ENCODE measurements at places on chromosomes 4 and X.

- no peak for DNase-seq
Measured at GRCh38 chrX:32893751-32894150, 317.6 kb downstream of the DMD start.

GRCh38 chrX:68454476-68455150 lies 21.3 kb upstream of the OPHN1 start:
- no peak for DNase-seq

DNA sequence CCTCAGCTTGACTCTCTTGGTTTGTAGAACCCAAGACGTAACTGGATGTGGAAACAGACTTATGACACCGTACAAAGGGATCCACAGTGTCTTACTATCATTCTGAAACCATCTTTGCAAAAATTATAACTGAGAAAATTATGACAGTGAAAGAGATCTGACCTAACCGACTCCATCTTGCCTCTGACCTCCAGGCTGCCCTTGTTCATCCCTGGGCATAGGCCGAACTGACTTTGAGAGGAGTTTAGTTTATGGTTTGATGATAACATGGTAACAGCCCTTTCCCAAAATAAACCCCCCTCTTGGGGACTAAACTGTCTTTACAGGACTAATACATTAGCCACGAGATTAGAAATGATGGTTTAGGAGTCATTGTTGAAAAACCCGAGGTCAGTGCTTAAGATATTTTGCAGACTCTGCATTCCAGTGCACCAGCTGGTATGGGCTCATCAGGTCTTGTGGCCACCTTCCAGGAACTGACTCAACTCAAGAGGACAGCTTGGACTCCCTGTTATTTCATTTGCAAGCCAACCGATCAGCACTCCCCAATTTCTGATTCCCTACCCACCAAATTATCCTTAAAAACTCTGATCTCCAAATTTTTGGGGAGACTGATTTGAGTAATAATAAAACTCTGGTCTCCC lies 49.6 kb downstream of the CASP3 start:
- DNase-seq = no peak

DNA sequence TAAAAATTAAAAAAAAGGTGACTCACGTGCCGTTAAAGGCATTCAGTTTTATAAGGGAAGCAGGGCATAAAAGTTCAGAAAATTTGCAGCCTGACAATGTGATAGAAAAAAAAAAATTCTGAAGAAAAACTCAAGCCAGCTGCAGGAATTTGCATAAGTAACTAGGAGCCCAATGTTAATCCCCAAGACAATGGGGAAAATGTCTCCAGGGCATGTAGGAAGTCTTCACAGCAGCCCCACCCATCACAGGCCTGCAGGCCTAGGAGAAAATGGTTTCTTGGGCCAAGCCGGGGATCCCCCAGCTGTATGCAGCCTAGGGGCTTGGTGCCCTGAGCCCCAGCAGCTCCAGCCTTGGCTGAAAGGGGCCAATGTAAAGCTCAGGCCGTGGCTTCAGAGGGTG lies 31.2 kb downstream of the CHM start:
- DNase-seq = no peak

DNA sequence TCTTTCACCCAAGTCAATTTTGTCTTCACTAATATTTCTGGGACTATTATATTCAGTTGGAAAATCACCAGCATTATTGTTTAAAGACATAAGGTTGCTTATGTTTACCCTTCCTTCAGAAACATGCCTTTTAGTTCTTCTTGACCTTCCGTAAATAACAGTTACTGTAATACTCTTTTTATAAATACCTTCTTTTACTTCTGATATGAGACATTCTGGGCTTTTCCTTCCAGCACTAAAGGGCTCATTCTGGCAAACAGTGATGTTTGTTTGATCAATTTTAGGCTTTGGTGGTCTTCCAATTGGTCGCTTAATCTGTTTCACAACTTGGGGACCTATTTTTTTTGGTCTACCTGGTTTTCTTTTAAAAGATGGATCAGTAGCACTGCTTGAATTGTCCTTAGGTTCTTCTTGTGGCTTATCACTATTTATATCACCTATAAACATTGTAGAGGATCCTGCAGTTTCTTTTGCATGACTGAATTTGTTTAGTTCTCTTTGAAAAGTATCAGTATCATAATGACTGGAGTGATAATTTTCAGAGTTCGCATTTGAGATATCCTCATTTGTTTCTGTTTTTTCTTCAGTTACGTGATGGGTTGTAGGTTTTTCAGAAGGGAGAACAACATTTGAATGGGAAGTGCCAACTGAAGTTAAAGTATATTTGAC lies 64.8 kb downstream of the NCAPG start:
- DNase-seq = no peak

DNA sequence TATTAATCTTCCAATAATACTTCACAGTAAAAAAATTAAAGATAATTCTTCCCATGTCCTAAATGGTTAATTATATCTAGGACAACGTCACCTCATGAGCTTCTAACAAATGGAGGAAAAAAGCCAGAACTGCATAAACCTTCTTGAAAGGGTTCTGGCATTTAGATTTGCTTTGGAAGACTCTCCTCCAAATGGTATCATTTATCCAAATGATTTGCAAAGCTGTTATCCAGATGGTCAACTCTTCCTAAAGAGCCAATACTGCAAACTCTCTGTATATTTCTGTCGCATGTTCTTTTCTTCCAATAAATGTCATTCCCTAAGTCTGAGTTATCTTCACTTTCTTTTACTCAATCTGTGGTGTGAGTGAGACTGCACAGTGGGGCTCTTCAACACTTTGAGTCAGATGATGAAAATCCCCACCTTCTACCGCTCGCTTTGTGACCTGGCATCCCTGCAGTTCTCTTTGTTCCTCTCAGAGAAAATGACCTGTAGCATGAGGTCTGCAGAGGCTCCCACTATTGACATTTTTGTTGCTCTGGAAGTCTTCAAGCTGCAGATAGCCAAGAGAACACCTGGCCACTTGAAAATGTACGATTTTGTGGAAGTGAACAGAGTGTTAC lies 52.9 kb downstream of the TMEM150C start:
- DNase-seq = peak; percentile 41

DNA sequence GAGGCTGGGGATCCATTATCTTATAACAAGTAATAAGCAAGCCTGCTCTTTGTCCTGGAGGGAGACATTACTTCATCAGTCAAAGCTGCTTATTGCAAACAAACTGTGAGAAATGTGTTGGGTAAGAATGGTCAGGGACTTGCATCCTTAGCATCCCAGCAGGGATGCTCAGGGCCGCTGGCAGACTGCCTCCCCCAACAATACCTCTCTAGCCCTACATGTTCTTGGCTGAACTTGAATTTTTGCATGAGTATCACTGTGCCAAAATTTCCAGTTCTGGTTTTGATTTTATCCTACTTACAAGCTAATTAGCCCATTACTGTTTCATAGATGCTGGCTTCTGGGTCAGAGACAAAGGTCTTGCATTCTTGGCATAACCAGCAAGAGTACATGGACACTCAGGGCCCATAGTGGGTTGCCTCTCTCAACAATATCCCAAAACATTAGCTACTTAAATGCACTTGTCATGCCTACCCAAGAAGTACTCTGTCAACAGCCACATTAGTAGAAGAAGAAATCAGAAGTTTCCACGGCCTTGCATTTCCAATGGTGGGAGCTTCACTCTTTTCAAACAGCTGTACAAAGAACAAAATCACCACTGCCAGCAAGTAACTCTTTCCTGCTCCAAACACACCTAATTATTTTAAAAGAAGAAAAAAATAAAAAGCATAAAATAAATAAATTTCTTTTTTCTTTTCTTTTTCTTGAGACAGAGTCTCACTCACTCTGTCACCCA lies 41.9 kb upstream of the NEUROG2 start:
- DNase-seq = no peak

DNA sequence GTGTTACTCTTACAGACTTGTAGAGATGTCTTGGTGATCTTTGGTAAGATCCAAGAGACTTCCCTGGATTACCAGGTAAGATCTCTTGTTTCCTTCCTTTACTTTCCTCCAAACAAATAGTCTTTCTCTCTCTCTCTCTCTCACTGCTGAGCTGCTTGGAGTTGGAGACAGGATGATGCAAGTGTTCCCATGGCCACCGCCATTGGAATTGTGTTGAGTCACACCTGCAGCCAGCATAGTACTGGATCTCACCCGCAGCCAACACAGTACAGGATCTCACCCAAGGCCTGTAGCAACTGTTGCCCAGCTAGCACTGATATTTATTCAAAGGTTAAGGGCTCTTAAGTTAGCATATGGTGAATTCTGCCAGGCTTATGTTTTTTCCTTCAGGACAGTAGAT lies 1080.9 kb downstream of the FAT4 start:
- DNase-seq = no peak

DNA sequence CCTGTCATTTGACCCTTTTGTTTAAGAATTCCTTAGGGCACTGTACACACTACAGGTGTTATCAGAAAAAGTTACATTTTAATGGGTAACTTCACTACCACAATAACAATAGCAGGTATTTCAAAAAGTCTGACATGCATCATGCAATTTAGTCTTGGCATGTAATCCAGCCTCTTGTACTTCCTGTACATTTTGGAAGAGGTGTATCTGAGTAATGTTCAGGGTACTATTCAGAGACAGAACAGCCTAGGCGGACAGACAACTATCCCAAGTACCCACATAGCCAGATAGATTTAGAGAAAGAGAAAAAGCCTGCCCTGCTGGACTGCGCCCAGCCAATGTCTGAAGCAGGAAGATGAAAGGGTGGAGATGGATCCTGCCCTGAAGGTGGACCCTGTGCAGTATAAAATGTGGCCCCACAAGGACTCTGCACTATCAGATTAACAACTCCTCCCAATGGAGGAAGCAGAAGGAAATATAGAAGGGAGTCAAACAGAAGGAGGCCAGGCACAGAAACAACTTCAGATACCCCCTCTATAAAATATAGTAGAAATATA lies 8.5 kb downstream of the UGT2B7 start:
- DNase-seq = no peak

DNA sequence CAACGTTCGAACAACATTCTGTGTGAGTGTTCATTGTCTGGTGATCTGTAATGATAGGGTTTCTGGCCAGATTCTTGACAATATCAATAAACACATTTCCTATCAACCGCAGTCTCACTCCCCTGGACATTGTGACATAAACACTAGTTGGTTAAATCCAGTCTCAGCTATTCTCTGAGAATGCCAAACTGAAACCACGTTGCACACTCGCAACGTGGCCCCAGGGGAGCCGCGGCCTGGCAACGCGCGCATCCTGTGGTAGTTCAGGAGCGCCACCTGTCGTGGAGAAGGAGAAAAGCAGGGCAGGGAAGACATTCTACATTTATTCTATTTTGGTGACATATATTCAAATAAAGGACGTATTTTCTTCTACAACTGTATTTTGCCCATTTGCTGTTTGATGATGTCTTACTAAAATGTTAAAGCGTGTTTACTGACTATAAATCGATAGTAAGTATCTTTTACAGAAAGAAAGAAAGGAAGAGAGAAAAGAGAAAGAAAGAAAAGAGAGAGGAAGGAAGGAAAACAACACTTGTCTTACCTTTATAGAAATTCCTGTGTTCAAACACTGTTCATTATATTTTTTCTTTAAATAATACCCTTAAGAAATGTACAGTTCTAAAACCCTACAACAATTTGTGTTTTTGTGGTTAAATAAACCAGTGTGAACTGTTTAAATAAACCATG lies 738.3 kb upstream of the FRG1 start:
- peak; percentile 69 for DNase-seq

DNA sequence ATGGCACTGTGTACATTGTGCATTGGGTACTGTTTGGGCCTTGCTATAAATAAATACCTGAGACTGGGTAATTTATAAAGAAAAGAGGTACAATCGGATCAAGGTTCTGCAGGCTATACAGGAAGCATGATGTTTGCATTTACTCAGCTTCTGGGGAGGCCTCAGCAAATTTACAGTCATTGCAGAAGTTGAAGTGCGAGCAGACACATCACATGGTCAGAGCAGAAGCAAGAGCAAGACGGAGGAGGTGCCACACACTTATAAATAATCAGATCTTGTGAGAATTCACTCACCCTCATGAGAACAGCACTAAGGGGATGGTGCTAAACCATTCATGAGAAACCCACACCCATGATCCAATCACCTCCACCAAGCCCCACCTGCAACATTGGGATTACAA lies 505.0 kb downstream of the ARAP2 start:
- no peak for DNase-seq

DNA sequence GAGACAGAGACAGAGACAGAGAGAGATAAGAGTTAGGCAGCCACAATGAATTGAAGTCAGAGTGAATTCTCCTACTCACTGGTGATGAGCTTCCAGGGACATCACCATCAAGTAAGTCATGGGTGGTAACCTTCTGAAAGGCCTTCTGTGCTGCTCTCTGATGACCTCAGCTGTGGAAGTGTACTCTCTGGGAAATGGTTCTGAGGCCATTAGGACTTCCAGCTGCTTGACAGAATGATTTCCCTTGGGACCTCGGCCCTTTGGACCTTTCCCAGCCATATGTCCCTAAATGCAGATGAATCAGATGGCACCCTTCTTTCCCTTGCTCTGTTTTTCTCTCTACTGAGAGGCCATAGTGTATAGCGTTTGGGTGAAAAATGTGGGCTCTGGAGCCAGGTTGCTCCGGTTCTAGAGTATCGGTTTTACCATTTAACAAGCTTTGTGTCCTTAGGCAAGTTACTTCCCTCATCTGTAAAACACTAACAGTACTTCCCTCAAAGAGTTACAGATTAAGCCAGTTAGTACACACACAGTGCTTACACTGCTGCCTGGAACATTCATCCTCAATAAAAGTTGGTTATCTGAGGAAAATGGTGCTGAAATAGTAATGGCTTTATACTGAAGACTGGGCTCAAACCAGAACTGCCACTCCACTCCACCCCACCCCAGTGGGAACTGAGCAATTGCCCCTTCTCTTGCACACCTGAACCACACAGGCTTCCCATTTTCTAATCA lies 7.6 kb downstream of the SEPTIN11 start:
- no peak for DNase-seq

DNA sequence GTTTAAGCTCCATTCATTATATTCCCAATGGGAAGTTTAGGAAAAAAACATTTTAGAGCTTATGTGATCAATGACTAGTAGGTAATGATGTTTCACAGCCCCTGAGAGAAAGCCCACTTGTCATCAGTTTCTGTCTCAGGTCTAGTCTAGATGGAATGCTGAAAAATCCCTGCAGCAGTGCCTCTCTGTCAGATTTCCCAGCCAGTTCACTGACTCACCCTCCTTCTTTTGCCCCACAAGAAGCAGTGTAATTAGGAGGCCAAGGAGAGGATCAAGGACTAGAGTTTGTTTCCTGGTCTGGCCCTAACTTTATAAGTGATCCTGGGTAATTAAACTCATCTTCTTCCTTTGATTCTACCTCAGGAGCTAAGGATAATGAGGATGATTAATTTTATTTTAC lies 118.7 kb upstream of the ANXA3 start:
- DNase-seq = no peak

GRCh38 chr4:72377491-72378194 lies 191.4 kb downstream of the ADAMTS3 start:
- DNase-seq = no peak

- DNase-seq = no peak
Measured at GRCh38 chrX:3290561-3290960, 55.9 kb downstream of the MXRA5 start.

GRCh38 chr4:150067859-150068258 lies 10.4 kb upstream of the DCLK2 start:
- no peak for DNase-seq

GRCh38 chrX:144334577-144334976 lies 450.7 kb downstream of the UBE2NL start:
- DNase-seq = no peak

Data from muscle of arm (tissue), 14 donors.